ENCODE measurements at places on chromosomes 13 and 19. TPM values are rescaled to one million over a fixed set of nuclear protein-coding genes. Genes with fewer than 3 reads are reported as not detected.

Gene CGB2
- total RNA-seq: not detected

Gene OR10H3
- not detected for total RNA-seq

Gene C1QTNF9
- 6.5 TPM for total RNA-seq

Gene GRK1
- 0.32 TPM for total RNA-seq

Gene SPRY2
- 35.5 TPM for total RNA-seq

GRCh38 chr19:48837051-48837524 is 797 bp upstream of the HSD17B14 start:
- DNase-seq: peak; percentile 81

Gene ACER1
- total RNA-seq: not detected

DNA sequence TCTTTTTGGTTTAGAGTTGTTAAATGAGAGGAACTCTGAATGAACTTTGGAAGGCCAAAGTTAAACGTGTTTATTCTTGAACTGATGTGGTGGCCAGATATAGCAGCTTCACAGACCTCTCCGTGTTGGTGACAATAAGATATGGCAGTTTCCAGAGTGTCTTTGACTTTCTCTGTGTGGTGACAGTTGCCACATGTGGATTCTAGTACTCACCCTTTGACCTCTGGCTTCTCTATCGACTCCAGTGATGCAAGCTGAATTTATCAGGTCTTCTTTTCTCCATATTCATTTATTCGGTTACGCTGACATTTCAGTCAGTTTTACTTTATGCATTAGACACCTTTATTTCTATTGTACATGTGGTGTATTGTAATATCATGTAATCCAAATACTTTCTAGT is 1469.5 kb downstream of the SLITRK1 start:
- no peak for DNase-seq

Gene GDF15
- total RNA-seq: 2.5 TPM

Gene MIA
- not detected for total RNA-seq

GRCh38 chr19:53898636-53899341 is 10.3 kb upstream of the CACNG7 start:
- DNase-seq: no peak

- no peak for DNase-seq
Observed at GRCh38 chr19:4108767-4109625, 14.9 kb downstream of the MAP2K2 start.

DNA sequence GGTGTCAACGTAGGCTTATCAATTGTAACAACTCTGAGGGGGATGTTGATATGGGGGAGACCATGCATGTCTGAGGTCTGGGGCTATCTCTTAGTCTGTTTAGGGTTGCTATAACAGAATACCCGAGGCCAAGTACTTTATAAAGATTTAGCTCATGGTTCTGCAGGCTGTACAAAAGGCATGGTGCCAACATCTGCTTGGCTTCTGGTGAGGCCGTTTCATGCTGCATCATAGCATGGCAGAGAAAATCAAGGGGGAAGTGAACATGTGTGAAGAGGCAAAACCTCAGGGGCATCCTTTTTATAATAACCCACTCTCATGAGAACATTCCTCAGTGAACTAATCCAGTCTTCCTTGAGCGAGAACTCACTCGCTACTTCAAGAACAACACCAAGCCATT is 353.8 kb downstream of the ENOX1 start:
- DNase-seq: peak; percentile 18

- DNase-seq: no peak
Observed at GRCh38 chr19:18090545-18091216, 3.9 kb upstream of the IL12RB1 start.

GRCh38 chr19:11130824-11131455 is 24.6 kb downstream of the SPC24 start:
- peak; percentile 83 for DNase-seq

GRCh38 chr19:2394442-2395292 is 32.7 kb downstream of the TIMM13 start:
- DNase-seq: no peak

GRCh38 chr13:113742000-113742441 is 17.0 kb upstream of the TMEM255B start:
- DNase-seq: no peak

Gene TSKS
- 0.37 TPM for total RNA-seq

Gene HOMER3
- total RNA-seq: 11.2 TPM

- no peak for DNase-seq
Observed at GRCh38 chr13:98598043-98598442, 21.1 kb upstream of the STK24 start.

Gene PNPLA6
- total RNA-seq: 73.8 TPM

DNA sequence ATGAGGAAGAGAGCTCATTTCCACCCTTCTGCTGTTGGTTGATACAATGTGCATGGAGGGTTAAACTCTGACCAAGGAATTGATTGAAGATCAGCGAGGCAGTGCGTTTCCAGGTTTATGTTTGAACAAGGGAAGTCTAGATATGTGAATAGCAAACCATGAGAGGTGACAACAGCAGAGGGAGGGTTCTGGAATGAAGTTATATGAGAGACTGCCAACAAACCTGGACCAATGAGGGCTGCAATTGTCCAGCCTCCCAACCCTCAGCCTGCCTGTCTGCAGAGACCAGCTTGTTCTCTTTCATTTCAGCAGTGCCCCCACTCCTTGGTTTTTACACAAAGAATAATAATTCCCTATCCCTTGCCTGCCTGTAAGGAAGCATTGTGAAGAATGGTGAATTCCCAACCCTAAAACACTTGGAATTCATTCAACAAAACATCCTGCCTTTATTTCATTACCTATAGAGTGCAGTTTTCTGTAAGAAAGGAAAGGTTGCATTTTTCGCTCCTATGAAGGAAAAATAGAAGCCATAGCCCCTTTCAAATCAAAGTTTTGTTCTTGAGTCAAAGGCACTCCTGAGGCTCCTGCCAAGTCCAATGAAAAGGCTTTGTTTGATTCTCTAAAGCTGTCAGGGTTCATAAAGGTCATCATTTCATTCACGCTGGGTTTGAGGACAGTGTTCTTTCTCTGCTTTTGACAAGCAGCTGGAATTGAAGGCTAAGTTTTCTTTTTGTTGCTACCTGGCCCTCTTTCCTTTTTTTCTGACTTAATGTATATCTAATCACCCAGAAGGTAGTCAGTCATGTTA is 53.6 kb upstream of the ABCC4 start:
- DNase-seq: no peak

DNA sequence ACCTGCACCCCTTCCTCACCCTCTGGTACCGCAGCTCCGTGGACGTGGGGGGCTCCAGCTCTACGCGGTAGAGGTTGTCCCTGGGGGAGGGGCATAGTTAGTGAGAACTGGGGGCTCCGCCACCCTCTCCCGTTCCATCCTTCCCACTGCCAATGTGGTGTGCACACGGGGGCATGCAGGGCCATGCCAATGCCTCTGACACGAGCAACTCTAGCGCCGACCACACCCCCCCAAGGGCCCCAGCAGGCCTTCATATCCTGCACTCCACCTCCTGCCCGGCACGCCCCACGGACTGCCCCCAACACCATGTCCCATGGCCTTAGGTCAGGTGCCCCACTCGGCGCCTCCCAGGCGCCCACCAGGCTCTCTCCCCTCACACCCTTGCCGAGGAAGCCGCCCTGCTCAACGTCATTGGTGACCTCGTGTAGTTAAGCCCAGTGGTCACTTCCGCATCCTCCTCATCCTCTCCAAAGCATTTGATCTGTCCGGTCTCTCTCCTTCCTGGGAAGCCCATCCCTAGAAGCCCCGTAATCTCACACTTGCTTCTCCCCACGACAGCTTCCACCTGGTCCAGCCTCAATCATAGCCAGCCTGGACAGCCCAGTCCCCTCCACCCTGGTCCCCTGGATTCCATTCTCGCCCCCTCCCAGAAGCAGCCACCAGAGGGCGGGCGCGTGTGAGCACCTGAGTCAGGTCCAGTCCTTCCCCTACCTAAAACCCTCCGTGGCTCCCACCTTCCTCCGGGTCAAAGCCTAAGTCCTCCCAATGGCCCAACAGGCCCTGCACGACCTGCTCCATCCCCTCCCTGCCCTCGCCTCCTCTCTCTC is 2.1 kb downstream of the SEMA6B start:
- DNase-seq: no peak

DNA sequence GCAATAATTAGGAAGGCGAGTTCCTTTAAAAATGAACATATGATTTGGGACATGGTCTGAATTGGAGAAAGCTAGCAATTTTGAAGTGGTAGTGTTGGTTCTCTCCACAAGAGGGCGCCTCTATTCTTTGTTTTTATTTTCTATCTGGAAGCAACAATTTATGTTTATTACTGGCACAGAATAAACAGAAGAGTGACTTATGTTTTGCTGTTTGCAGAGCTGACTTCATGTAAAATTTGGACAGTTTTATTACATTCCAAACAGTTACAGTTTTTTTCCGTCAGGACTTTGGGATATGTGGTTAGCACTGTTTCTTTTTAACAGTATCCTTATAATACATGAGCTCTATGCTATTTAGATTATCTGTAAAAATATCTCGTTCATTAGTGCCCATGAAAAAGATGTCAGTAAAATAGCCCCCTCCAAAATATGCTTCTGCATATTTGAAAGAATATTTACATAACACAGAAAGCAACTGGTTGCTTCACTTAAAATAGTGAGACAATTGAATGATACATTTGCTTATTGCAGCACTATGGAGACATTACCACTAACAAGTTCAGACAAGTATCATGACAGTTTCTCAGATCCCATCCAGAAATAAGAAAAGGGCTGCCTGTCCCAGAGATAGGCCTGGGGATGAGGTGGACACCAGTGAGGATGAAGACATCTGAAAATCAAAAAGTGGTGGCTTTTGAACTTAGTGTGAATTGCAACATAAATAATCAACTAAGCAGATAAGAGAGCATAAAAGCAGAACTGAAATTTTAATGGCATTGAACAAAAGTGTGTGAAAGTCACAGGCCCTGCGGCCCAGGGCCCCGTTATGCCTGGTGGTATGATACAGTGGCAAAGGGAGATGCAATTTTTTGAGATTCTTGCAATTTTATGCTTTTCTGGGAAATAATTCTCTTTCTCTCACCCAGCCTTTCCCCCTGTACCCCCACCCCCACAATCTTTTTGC is 32.3 kb upstream of the FGF9 start:
- no peak for DNase-seq

Gene METTL21C
- not detected for total RNA-seq

DNA sequence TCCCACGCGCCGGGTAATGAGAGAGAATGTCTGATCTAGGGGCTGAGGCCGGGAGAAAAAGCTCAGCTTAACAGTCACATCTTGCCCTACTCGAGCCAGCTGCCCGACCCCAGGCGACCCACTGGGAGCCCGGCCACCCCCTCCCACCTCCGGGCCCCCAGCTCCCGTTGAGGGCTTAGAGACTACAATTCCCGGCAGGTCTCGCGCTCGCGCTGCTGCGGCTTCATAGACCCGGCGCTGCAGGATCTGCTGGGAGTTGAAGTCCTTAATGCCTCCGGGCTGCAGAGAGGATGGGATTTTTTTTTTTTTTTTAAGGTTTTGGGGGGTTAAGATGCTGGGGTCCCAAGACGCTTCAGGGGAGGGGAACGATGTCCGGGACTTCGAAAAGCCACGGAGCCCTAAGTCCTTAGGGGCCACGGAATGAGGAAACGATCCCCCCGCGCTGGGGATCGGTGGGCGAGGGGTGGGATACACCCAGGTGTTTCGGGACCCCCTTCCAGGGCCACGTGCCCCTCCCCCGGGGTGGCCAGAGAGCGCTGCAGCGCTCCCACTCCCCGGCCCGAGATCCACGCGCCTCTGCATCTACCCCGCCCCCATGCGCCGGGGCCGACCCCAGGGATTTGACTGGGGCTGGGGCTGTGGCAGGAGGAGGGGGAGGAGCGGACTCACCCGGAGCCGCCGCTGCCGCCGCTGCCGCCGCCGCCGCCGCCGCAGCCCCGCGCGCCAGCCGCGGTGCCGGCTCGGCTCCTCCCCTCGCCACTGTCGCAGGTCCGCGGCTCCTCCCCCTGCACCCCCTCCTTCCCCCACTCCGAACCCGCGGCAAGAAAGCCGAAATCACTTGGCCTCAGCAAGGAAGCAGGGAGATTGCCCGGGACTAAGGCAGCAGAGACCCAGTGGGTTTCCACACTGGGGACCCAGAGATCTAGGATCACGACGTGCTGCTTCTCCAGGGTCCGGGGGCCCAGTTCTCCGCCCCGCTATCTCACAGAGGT is at the start of gene SYT3:
SYT3 (minus strand) TSS at position 761 of the 992 bp plus-strand sequence. CDS start 2,470 bp downstream, outside the sequence.
- peak; percentile 28 for DNase-seq

DNA sequence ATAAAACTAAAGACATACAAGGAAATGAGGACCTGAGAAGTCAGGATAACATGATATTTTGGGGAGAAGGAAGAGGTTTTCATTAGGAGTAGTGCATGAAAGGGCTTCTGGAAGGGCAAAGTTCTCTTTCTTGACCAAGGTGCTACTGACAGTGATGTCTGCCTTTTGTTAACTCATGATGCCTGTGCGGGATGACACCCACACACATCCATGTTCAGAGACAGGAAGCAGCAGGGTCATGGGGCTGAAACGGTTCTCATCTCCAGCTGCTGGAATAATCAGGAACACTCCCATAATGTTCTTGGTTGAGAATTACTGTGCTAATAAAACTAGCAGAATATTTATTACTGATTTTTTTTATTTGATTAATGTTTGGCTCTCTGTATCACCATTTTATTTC is 29.1 kb downstream of the KCNC3 start:
- no peak for DNase-seq

GRCh38 chr19:33677745-33678426 is 56.1 kb downstream of the CHST8 start:
- no peak for DNase-seq

- DNase-seq: no peak
Observed at GRCh38 chr13:49454388-49455006, 10.4 kb downstream of the SETDB2 start.

GRCh38 chr19:36111200-36111539 is 227 bp downstream of the OVOL3 start:
- no peak for DNase-seq

DNA sequence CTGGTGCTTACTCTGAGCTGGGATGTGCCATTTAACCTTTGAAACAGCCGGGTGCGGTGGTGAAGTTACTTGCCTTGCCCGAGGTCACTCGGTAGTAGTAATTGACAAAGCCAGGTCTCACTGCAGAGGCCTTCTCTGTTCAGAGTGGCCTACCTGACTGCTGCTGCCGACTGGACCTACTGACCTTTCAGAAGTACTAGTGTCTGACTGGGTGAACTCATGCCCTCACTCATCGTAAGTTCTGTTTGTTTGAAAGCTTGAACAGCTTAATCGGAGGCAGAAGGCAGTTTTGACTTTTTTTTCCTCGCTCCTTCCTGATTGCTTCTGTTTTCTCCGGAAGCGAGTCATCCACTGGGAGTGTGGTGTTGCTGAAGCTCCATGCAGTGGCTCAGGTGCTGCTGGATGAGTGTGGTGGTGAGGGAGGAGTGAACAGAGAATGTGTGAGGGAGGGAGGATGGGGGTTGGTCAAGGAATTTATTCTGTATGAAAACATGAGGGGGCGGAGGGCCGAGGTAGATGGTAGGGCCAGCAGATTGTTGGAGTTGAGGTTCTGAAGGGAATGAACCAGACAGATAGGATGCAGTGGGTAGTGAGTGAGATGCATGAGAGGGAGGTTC is 2.7 kb downstream of the SPINT2 start:
- DNase-seq: no peak

Gene PPAN
- 43.3 TPM for total RNA-seq

Gene NCR1
- 0.81 TPM for total RNA-seq
